Activated naive CD4-positive, alpha-beta T cell treated with anti-CD3 and anti-CD28 coated beads for 36 hours (primary cell): ENCODE measurements at places on chromosomes 12 and 14.

DNA sequence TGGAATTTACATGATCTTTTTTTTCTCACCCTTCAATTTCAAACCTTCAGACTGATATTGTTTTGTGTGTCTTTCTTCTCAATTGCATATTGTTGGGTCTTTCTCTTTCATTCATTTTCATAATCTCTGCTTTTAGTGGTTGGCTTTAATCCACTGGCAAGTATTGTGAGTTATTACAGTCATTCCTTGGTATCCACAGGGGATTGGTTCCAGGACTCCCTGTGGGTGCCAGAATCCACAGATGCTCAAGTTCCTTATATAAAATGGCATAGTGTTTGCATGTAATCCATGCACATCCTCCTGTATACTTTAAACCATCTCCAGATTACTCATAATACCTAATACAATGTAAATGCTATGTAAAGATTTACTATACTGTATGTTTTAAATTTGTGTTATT lies 29.7 kb upstream of the PARP11 start:
- no peaks in the 10 kb centered on the region for H3K27me3 ChIP-seq
- no peak for DNase-seq
- peaks cover 64% of the 10 kb centered on the region for H3K4me1 ChIP-seq
- H3K4me3 ChIP-seq, result no peak overlapping the region

- H3K27ac ChIP-seq, result no peak overlapping the region
- DNase-seq, result no peak
- peaks cover 6% of the 10 kb centered on the region for H3K36me3 ChIP-seq
- H3K4me3 ChIP-seq, result no peak overlapping the region
- no peaks in the 10 kb centered on the region for H3K27me3 ChIP-seq
These were observed 15.0 kb downstream of the POMT2 start for GRCh38 chr14:77305696-77306095.

- no peaks in the 10 kb centered on the region for H3K36me3 ChIP-seq
- H3K27me3 ChIP-seq, result peaks cover 2% of the 10 kb centered on the region
- peak overlapping the region; percentile 72 for H3K27ac ChIP-seq
- H3K4me3 ChIP-seq, result peak overlapping the region; percentile 85
- DNase-seq, result no peak
These were observed 859 bp downstream of the PALS1 start for GRCh38 chr14:67242168-67242420.

DNA sequence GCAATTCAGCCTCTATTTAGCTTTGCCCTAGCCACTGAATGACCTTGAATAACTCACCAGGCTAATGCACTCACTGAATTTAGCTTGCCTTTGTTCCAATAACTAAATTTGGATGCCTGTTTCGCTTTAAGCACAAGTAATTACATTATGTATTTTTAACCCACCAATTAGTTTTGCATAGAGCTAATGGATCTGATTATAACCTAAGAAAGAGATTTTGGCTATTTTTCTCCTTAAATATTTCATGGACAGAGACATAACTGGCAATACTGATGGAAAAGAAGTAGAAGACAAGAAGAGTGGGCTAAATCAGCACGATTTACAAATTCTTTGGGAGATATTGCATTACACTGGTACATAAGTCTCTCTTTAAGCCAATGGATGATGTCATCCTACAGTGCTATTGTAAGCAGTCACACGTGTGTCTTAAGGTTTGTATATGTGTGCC lies 85.7 kb downstream of the AKAP6 start:
- no peak overlapping the region for H3K4me3 ChIP-seq
- H3K27ac ChIP-seq, result no peak overlapping the region
- H3K27me3 ChIP-seq, result peaks cover 2% of the 10 kb centered on the region
- no peak for DNase-seq
